Pulmonary artery endothelial cell (primary cell): ENCODE measurements at places on chromosomes 2 and 18. TPM values are rescaled to one million over a fixed set of nuclear protein-coding genes. Genes with fewer than 3 reads are reported as not detected.

GRCh38 chr18:32259553-32259952 lies 69.7 kb downstream of the MEP1B start:
- DNase-seq, result no peak

GRCh38 chr18:76847916-76848315 lies 25.6 kb downstream of the ZNF236 start:
- DNase-seq, result no peak

DNA sequence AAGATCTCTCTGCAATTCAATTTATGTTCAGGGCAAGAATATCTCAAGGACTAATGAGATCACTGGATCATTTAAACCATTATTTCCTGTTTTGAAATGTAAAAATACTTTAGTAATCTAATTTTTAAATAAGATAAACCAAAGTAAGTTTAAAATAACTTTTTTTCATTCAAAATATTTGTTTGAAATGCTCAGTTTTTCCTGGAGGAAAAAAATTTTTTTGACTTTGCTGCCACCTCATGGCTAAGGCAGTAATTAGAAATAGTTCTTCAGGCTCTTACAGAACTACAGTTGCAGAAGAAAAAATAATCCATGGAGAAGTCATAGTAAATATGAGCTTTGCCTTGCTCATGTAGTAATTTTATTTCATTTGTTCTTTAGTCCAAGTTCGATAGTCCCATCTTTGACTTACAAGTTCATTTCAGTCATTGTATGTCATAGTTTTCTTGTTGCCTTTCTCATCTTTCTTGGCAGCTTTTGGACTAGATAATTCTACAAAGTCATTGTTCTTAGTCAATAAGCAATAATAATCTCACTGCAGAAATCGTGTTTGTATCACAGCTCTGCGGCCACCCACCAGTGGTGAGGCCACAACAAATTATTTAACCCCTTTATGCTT lies 127.4 kb downstream of the DPP4 start:
- DNase-seq, result no peak

Gene TMEM37
- 0.73 and 2.3 TPM in 2 replicates for total RNA-seq

Gene CTAGE1
- total RNA-seq, result not detected in 2 replicates
